ENCODE measurements at places on chromosomes 1 and 21.

DNA sequence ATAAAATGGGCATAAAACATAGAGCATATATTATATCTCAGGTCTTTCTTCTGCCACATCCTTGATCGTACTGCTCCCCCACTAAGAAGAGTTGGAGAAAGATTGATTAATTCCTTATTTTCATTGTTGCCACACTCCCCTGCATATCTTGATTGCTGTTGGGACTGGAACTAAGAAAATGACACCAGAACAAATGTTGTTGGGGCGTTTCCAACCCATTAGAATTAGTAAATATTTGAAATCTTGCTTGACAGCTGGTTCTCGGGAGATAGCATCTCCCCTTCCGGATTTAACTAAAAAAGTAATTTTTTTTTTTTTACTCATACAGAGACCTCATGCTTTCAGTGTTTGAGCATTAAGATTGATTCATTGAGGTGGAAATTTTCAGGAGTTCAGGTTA lies 493.0 kb upstream of the PLXNA2 start:
- DNase-seq = no peak

GRCh38 chr1:160168609-160169369 lies 17.4 kb downstream of the ATP1A4 start:
- peak; percentile 83 for DNase-seq

DNA sequence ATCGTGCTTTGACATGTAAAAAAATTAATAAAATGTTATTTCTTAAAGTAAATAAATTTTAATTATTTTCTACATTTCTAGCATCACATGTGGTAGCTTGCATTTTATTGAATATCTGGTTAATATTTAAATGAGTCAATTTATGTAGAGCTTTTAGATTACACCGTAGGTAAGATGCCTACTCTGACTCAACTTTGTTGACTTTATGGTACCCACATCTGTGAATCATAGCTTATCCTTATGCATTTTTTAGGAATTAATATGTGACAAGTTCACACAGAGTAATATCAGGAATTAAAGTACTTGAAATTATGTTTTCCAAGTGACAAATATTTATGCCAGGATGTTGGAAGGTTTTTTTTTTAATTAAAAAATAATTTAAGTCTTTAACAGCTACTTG lies 120.7 kb downstream of the LEPR start:
- DNase-seq = no peak

DNA sequence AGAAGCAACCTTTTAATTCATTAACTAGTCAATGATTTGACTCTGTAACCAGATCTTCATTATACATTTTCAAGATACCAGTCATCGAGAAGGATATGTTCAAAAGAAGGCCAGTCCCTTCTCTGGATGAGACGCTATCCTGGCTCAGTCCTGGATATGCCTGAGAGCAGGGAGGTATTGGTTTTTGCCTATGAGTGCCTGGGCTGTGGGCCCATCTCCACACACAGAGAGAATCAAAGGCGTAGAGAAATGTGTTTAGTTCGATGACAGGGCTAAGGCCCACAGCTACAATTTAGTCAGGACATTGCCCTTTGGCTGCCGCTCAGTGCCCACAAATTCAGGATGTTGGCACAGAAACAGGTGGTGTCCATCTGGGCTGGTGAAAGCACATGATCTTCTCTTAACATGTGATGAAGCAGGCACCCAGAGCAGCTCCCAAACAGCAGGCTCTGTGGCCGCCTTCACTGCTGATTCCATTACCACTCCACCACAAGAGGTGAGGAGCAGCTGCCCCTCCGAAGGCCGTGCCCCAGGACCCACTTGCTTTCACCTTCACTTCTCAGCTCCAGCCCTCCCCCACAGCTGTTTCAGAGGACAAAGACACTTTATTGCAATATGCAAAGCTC lies 24.7 kb downstream of the ACKR1 start:
- DNase-seq = no peak

DNA sequence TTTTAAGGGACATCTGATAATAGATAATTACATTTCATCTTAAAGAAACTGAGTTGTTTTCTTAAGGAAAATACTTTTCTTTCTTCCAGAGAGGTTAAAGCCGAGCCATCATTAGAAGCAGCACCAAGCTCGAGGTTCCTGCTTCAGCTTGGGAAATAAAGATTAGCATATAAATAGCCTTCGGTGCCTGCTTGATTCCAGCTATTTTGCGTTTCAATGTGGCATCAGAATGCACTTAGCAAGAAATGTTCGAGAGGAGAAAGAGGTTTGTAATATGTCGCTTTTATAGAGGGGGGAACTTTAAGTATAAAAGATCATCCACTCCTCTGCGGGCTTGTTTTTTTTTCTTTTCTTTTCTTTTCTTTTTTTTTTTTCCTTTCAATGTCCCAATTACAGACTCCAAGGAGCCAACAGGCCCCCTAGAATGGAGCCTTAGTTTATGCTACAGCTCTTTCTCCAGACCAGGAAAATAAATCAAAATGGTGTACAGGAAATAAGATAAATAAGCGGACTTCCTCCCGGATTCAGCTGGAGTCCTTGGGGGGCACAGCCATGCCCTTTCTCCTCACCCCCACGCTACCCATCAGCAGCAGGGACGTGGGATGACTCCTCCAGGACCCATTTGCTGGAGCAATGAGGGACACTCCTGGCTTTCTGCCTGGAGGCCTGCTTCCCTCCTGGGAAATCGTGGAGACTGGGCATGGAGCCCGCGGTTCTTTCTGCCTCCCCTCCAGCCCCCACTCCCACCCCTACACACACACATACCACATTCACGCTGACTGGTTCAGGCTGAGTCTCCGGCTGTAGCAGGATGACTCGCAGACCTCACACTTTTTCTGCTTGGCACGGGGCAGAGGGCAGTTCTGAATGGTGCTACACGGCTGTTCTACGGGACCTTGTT lies 131.6 kb downstream of the RRAGC start:
- peak; percentile 87 for DNase-seq

All from NT2/D1 (cell line).